Stimulated activated naive CD4-positive, alpha-beta T cell (primary cell): ENCODE measurements at places on chromosomes 1 and 21.

DNA sequence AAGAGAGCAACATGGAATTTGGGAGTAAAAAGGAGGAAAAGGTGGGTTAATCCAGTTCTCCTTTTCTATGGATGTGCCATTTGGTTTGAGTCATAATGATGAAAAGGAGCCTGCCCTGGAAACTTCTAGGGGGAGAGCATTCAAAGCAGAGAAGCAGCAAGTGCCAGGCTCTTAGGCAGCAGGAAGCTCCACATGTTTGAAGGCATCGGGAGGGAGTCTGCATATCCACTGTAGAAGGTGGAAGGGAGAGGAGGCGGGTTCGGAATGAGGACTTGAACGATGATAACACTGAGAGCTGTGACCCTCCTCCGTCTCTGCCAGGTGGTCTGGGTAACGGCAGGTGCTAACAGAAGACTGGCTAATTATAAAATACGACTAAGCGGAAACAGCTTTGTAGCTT lies 128.2 kb downstream of the RYR2 start:
- no peak for DNase-seq

GRCh38 chr1:11068600-11069473 lies 9.0 kb upstream of the SRM start:
- DNase-seq: no peak

DNA sequence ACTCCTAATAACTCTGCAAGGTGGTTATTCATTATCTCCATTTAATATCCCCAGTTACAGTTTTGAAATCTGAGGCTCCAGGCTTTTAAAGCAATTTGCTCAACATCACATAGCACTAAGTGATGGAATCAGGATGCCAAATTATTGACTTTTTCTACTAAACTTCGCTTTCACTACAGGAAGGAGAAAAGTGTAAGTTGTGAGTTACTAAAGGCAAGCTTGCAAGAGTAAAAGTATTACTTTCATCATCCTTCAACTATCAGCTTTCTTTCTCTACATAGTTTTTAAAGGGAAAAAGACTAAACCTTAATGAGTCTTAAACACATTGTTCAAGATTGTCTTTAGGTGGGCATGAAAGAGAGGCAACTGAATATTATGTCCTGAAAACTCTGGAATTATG lies 1.8 kb downstream of the OSBPL9 start:
- DNase-seq: no peak

- no peak for DNase-seq
These were observed 60.4 kb upstream of the PSEN2 start for GRCh38 chr1:226809785-226810571.

GRCh38 chr1:175070818-175071217 lies 3.2 kb downstream of the TNN start:
- no peak for DNase-seq

- no peak for DNase-seq
These were observed 19.2 kb upstream of the ADAM30 start for GRCh38 chr1:119915517-119915916.

DNA sequence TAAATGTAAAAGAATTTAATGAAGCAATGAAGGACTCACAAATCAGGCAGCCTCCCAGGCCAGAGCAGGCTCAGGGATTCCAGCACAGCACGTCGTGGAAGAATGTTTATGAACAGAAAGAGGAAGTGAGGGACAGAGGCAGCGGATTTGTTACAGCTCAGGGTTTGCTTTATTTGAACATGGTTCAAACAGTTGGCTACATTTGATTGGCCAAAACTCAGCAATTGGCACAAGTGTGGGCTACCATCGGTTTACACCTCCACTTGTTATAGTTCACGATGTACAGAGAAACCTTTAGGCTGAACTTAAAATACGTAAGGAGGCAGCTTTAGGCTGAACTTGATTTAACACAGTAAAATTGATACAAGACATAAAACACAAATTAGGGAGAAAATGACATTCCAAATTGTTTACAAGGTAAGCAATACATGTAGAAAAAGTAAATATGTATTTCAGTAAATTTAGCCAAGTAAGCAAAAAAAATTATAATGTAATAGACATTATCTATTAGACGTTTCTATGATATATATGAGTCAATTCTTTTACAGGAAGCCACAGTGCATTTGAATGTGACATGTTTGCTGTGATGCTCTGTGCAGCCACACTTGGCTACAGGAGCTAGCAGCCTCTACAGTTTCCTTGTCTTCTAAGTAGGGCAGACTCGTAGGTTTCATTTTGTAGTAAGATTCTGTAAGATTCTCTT lies 126.5 kb downstream of the ADSS2 start:
- DNase-seq: no peak

GRCh38 chr1:228095938-228096337 lies 7.2 kb downstream of the C1orf35 start:
- no peak for DNase-seq

GRCh38 chr1:76587212-76587611 lies 280.1 kb upstream of the ST6GALNAC5 start:
- DNase-seq: no peak
